Chondrocyte (in vitro differentiated cells): ENCODE measurements at places on chromosomes 3 and 15.
A peak's percentile ranks its signal among the peaks of the same experiment; 100 is the strongest.

GRCh38 chr3:188706599-188706998 lies 465.2 kb upstream of the TPRG1 start:
- no peak for DNase-seq

GRCh38 chr3:154169796-154170110 lies 48.6 kb downstream of the ARHGEF26 start:
- DNase-seq: no peak

- DNase-seq: no peak
Measured at GRCh38 chr3:40691452-40691861, 166.7 kb downstream of the ZNF621 start.

- DNase-seq: no peak
Measured at GRCh38 chr3:155302481-155302880, 9.0 kb upstream of the STRIT1 start.

DNA sequence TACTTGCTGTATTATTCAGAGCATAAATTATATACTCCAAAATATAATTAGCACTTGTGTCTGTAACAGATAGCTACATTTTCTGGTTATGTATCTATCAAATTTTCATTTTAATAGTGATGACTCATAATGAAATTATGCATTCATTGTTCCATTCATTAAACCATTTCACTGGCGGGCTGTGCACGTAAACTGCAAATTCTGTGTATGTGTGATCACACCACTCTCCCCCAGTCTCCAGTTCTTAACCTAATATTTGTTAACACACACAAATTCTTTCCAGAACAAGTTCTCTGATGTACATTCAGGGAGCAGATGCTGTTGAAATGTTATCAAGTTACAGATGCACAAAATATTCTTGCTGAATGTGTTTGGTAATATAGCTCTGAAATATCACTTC lies 3.8 kb upstream of the KCNMB2 start:
- no peak for DNase-seq

GRCh38 chr15:99506399-99506798 lies 59.4 kb upstream of the MEF2A start:
- no peak for DNase-seq

GRCh38 chr15:91261345-91261744 lies 161.3 kb downstream of the SV2B start:
- no peak for DNase-seq

- no peak for DNase-seq
Measured at GRCh38 chr3:157872902-157873301, 233.3 kb downstream of the SHOX2 start.

DNA sequence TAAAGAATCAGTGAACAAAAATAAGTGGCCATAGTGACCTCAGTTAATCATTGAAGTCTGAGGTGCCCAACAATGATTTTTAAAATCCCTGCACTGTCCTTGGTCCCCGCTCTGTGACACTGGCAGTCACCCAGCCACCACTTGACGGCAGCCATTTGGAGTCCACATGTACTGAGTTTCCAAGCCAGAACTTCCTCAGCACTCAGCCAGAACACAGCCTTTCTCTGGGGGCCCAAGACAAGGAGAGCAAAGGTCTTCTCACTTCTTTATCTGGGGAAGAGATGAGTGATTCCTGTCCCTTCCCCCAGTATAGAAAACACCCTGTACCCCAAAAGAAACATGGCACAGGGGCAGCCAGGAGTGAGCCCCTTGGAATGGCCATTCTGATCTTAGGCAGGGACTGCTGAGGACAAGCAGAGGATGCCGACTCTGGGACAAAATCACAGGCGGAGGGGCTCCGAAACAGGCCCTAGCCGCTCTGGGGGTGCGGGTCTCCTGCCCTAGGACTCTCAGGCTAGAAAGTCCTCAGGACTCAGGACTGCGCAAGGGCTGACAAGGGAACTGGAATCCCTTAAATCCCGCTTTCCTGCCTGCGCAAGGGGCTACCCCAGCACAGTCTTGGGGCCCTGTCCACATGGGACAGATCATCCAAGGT lies 12.8 kb downstream of the PAK6 start:
- DNase-seq: no peak

DNA sequence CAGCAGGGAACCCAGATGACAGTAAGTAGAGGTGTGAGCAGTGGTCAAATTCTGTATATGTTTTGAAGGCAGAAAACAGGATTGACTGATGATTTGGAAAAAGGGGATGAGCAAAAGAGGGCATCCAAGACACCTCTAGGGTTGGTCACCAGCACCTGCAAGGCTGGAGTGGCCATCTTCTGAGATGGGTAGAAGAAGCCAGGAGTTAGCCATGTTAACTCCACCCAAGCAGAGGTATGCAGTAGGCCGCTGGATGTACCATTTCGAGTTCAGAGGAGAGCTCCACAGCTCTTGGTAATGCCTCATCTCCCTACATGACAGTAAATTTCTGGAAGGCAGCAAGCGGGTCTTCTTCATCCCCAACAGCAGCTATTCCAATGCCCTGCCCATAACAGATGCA lies 7.0 kb downstream of the RFTN1 start:
- no peak for DNase-seq

- DNase-seq: no peak
Measured at GRCh38 chr3:16801698-16802097, 83.1 kb upstream of the PLCL2 start.

- DNase-seq: no peak
Measured at GRCh38 chr15:101727186-101727585, 2.9 kb upstream of the TARS3 start.

DNA sequence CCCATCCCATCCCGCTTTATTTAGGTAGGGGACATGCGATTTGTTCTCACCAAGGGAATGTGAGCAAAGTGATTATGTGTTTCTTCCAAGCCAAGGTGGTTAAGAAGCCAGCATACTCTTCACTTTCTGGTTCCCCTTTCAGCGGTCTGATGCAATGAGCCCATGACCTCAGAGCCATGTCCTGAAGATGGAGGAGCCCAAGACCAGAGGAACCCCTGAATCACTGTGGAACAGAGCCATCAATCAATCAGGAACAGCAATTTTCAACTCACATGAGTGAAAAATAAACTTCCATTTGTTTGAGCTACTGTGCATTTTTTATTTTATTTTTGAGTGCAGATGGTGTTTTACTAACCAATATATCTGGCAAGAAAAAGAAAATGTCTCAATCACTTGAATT lies 10.8 kb downstream of the THRB start:
- no peak for DNase-seq

- no peak for DNase-seq
Measured at GRCh38 chr15:24955531-24955921, 739 bp downstream of the SNRPN start.

GRCh38 chr3:69443457-69443920 lies 57.6 kb upstream of the FRMD4B start:
- no peak for DNase-seq

- no peak for DNase-seq
Measured at GRCh38 chr3:25037049-25037547, 391.0 kb upstream of the RARB start.

DNA sequence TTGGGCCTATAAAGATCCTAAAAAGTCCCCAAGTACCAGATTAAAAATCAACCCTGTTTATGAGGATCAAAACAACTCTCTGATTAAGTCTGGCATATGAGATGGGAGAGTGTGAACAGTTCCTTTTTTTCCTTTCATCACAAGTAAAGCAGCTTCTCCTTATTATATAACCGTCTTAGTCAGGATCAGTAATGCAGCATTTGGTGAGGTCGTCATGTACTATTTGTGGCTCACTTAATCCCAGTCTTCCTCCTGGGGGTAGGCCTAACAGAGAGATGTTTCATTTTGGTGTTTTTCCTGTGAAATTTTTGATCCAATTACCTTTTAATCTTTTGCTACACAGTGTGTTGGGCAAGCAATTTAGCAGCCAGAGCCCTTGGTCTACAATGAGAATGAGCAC lies 333.1 kb upstream of the KCNMB2 start:
- DNase-seq: no peak

DNA sequence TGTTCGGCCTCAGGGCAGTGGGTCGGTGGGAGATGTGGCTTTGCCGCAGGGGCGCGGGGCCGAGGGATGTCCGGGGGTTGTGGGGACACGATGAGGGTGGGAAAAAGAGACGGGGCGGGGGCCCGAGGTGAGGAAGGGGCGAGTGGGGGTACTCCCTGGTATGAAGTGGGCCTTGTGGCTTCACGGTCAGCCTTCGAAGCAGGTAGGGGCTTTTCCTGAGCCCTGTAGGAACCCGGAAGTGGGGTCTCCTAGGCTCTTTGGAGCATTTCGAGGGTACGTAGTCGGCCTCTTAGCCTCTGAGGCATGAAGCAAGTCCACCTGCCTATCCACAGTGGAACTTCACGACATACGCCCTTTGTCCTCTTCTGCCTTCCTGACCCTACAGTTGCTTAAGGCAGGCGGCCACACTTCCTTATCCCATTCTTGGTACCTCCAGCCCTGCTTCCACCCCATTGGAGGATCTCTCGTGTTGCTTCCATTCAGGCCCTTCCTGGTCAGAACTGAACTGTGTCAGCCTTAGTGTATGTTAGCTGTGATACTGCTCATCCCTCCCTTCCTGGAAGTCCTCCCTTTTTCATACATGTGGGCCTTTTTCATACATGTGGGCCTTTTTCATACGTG lies 389 bp downstream of the ARPC4 start:
- DNase-seq: no peak

DNA sequence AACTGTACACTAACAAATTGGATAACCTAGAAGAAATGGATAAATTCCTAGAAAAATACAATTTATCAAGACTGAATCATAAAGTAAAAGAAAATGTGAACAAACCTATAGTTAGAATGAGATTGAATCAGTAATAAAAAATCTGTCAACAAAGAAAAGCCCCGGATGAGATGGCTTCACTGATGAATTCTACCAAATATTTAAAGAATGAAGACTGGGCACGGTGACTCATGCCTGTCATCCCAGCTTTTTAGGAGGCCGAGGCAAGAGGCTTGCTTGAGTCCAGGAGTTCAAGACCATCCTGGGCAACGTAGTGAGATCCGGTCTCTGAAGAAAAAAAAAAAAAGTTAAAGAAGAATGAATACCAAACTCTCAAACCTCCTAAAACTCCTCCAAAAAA lies 17.7 kb upstream of the AP4E1 start:
- DNase-seq: no peak

- DNase-seq: no peak
Measured at GRCh38 chr15:71202712-71203111, 87.4 kb downstream of the THSD4 start.

- DNase-seq: no peak
Measured at GRCh38 chr15:68208636-68209240, 3.6 kb upstream of the CALML4 start.

DNA sequence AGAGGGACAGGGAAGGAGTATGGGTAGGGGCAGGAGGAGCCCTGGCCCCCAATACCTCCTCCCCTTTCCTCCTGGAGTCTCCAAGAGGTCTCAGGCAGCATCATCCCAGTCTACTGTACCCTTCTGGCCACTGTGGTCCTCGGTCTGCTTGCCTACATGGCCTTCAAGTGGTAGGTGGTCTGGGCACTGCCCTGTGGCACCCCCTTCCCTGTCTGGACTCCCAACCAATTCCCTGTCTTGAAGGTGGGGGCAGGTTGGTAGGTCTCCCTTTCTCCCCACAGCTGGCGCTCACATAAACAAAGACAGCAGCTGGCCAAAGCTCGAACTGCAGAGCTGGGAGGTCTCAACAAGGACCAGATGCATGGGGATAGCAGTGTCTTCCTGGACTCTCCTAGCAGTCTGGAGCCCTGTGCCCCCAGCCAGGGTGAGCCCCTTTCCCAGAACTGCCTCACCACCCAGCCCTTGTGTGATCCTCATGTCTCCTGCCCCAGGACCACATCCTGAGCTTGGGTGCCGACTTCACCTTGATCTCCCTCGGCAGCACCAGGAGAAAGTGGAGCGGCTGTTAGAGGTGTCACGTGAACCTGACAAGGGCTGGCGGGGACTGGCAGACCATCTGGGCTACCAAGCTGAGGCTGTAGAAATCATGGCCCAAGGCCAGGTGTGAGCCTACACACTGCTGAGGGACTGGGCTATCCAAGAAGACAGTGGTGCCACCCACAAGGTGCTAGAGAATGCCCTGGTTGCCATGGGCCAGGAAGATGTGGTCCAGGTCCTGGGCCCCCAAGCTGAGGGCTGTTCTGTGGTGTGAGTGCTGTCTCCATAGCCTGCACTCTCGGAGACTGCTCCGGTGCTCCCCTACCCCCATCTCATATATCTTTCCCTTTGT lies 33.1 kb downstream of the NBEAL2 start:
- DNase-seq: no peak

DNA sequence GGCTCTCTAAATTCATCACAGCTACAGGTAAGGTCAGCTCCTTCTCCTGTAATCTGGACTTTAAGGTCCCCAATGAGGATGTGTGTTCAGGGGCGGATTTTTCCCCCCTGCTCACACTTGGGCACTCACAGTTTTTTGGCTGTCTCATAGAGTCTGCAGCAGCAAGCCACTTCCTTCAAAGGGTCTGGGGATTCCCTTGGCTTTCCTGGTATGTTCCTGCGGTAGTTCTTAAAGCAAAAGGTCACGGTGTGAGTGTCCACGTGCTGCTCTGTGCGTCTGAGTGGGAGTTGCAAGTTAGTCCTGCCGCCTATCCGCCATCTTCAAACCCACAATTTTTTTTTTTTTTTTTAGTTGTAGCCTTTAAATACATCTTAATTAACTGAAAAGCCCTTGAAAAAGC lies 15.4 kb upstream of the CFAP20DC start:
- no peak for DNase-seq

DNA sequence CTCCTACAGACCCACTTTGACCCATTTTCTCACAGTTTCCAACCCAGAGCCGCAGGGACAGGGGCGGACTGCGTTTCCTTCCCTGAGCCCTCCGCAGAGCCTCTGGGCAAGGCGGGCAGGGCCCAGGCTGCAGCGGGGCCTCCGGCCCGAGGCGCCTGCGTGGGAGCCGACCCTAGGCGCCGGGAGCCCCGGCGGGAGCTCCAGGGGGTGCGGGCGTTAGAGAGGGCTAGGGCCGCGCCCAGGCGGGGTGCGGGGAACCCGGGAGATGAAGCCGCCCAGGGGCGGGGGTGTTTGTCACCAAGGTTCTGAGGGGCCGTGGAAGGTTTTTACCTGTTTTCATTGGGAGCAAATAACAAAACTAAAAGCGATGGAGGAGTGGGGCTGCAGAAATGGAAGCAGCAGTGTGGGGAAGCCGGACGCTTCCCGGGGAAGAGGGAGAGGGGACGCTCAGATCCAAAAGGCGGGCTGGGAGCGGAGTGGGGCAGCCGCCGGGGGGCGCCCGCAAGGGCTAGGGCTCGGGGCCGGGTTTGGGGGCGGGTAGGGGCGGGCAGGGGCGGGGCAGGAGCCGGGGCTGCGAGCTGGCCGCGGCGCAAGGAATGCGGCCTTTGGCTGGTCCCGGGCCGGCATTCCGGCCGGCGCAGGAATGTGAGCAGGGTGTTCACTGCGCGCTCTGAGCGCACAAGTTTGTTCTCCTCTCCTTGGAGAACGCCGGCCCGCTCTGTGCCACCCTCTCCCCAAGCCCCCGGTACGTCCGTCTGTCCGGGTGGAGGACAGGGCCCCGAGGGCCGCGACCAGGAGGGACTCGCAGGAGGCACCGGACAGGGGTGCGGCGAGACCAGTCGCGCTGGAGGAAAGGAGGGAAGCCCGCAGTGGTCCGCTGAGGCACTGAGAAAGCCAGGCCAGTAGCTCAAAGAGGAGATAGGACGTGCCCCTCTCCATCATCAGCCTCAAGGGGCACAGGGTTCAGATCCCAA lies 61.1 kb downstream of the AMOTL2 start:
- peak; percentile 96 for DNase-seq
